ENCODE measurements at places on chromosomes 4 and X.

DNA sequence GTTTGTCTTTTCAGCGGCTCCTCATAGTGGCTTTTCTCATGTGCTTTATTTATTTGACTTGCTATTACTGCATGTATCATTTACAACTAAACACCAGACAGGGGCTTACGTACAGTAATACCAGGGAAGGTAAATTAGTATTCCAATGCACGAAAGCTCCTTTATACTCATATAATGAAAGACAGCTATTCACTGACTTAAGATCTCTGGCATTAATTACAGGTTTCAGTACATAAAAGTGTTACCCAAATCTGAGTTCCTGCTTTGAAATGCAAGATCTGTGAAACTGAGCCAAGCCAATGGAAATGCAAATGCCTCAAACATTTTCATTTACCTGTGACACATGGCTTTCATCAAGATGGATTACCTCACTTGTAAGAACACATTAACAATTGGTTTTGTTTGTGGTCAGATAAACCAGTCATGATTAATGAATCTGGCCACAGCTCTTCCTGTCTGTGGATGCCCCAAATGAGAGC is 107.2 kb downstream of the ANAPC4 start:
- DNase-seq: no peak

DNA sequence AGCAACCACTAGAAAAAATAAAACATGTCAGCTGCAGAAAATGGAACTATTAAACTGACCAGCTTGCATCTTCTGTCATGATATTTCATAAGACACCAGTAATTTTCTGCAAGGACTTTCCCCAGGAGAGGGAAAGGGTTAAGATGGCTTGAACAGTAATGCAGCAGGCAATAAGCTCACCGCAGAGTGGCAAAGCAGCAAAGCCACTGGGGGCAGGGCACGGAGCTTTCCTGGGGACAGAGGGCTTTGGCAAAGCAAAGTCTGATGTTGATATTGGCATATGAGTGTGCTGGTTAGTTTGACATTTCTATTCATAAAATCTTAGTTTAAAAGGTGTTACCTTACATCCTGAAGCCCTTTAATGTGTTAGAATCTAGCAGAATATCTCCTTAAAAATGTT is 55.1 kb upstream of the NAP1L5 start:
- DNase-seq: no peak

- no peak for DNase-seq
These were observed 670 bp downstream of the PAPSS1 start for GRCh38 chr4:107719207-107719921.

GRCh38 chrX:66150163-66150562 is 13.9 kb upstream of the HEPH start:
- DNase-seq: no peak

GRCh38 chr4:112316360-112316759 is 19.2 kb downstream of the ALPK1 start:
- DNase-seq: no peak

DNA sequence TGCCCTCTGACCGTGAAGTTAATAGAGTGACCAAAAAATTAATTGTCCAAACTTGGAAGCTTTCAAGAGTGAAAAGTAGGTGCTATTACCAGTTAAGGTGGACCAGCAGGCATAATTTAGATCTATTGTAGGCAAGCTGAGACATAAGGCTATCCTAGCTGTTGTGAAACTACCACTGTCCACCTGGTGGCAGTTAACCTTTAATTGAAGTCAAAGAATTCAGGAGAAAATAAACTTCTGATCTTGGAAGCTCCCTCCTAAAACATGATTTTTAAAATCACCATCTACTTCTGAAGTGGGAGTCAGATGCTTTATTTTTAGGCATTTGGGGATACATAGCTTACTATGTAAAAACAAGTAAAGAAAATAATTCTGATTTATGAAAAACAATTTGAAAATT is 636.3 kb upstream of the HTR2C start:
- no peak for DNase-seq

DNA sequence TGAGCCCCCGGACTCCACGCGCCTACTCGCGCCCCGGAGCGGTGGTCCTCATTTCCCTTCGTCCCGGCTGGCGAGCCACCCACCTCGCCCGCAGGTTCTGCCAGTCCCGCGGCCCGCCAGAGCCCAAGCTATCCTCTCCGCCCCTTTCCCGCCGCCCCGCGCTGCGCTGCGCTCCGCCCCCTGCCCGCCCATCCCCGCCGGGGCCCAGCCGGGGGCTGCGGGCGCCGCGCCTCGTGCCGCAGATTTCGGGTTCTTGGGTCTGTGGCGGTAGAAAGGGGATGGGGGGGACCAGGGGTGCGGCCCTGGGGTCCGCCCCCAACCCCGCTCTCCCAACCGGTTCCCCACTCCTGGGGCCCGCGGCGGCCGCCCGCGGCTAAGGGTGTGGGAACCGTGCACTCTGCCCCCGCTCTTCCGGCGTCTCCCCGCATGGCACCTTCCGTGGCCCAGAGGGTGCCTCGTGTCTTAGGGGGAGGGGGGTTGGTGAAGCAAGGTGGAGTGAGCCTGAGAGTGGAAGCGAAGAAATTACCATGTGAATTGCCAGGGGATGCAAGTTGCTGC is 650.8 kb upstream of the DIPK2B start:
- no peak for DNase-seq

GRCh38 chr4:8554555-8555100 is 25.6 kb upstream of the GPR78 start:
- no peak for DNase-seq

DNA sequence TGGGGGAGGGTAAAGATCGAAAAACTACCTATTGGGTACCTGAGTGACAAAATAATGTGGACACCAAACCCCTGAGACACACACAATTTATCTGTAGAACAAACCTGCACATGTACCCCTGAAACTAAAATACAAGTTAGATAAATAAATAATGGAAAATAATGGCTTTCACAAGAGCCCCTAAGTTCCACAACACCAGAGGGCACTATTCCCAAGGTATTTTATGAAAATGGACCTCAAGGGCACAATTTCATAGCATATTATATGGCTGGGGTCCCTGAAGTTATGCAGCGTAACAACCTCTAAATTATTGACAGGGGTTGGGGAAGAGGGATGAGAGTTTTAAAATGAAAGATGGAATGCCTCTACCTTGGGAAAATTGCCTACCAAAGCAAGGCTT is 81.3 kb upstream of the TMEM33 start:
- no peak for DNase-seq

GRCh38 chr4:124505211-124505610 is 207.3 kb downstream of the ANKRD50 start:
- DNase-seq: no peak

GRCh38 chrX:18368402-18368801 is 13.9 kb upstream of the SCML2 start:
- DNase-seq: no peak

DNA sequence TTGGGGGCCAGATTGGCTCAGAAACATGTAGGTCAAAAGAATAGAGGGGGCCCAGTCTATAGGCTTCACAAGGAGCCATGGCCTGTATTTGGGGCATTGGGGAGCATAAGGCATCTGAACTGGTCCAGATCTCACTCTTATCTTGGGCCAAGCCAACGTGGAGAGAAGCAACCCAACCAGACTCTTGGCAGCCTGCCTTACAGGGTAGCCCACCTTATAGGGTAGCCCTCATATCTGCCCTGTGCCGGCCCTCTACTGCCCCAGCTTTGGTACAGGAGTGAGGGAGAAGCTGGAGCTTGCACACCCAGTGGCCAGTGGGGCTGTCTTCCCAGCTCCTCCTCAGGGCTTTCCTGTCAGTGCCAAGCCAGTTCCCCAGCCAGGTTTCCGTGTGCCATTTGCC is 142.2 kb downstream of the AMMECR1 start:
- no peak for DNase-seq

DNA sequence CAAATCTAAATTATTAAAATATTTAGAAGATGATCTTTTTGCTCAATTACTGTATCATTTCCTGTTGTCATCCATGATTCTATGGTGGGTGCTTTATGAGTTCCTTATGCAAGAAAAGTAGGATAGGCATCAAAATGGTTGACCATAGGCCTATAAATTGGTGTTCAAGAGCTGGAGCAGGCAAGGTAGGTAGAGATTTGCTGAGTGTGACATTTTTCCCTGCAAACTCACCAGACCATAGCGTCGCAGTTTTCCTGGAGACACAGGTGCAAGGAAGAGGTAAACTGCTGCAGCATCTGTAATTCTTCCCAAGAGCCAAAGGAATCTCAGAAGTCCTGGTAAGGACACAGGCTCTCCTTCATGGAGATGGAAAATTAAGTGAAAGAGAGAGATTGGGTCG is 33.7 kb upstream of the DCLK2 start:
- DNase-seq: no peak

- DNase-seq: no peak
These were observed 59.9 kb downstream of the SNX25 start for GRCh38 chr4:185269286-185269685.

GRCh38 chrX:47361538-47362511 is 8.6 kb upstream of the ZNF157 start:
- DNase-seq: peak; percentile 84

DNA sequence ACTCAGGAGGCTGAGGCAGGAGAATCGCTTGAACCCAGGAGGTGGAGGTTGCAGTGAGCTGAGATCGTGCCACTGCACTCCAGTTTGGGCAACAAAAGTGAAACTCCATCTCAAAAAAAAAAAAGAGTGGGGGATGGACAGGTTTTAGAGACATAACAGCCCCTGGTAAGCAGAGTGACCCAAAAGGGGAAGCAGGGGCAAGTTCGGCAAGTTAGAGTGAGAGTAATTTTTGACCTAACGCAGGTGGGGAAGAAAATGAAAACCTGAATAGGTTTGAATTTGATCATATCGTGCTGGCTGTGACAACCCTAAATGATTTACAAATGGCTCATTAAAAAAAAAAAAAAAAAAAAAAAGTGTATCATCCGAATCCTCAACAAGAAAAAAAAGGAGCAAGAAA is 25.7 kb upstream of the TMEM131L start:
- DNase-seq: no peak

- no peak for DNase-seq
These were observed 30.9 kb downstream of the CXorf58 start for GRCh38 chrX:23938690-23939089.

DNA sequence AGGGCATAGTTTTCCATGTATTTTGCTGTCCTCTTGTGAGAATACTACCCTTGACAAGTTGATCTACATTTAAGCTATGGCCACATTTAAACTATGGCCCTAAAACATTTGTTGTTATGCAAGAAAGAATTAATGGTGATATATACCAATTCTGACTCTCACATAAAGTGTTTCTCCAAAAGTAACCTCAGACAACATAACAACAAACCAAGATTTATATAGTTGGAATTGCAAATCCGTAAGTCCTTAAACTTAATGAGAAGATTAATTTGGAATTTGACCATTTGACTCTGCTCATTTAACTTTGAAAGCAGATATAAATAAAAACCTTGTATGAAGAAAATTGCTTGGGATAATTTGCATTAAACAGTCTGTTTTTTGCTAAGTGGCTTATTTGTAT is 38.9 kb downstream of the RUFY3 start:
- DNase-seq: no peak

- peak; percentile 46 for DNase-seq
These were observed 12.4 kb downstream of the EPGN start for GRCh38 chr4:74320559-74321118.

GRCh38 chr4:188408244-188409030 is 269.2 kb downstream of the TRIML1 start:
- DNase-seq: no peak

Data from AG04450 (cell line).